K562 (cell line): ENCODE measurements at places on chromosomes 7 and 10.

DNA sequence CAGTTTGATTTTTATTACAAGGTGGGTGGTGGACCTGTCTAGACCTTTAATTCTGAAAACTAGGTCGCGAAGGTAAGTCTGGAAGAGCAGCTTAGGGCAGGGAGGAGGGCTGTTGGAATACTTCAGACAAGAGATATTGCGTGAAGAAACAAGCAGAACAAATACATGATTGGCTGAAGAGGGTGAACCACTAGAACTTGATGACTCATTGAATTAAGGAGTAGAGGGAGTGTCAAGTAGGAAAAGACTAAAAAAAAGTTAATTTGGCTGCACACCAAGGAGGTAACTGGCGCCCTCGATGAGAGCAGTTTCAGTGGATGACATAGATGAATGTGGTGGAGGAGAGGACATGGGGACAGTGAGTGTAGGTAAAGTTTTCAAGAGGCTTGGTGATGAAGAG is 41.3 kb downstream of the WNT2 start:
- peak; percentile 26 for DNase-seq

DNA sequence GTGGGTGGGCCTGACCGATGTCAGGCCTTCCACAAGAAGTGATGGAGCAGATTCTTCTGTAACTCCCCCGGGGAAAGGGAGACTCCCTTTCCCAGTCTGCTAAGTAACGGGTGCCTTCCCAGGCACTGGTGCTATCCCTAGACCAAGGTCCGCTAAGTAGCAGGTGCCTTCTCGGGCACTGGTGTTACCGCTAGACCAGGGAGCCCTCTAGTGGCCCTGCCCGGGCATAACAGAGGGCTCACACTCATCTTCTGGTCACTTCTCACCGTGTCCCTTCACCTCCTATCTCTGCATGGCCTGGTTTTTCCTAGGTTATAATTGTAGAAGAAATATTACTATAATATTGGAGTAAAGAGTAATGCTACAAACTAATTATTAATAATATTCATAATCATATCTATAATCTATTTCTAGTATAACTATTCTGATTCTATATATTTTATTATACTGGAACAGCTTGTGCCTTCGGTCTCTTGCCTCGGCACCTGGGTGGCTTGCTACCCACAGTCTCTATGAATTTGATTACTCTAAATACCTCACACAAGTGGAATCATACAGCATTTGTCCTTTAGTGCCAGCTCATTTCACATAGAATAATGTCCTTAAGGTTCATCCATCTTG is 1378.7 kb downstream of the XPNPEP1 start:
- DNase-seq, result no peak

DNA sequence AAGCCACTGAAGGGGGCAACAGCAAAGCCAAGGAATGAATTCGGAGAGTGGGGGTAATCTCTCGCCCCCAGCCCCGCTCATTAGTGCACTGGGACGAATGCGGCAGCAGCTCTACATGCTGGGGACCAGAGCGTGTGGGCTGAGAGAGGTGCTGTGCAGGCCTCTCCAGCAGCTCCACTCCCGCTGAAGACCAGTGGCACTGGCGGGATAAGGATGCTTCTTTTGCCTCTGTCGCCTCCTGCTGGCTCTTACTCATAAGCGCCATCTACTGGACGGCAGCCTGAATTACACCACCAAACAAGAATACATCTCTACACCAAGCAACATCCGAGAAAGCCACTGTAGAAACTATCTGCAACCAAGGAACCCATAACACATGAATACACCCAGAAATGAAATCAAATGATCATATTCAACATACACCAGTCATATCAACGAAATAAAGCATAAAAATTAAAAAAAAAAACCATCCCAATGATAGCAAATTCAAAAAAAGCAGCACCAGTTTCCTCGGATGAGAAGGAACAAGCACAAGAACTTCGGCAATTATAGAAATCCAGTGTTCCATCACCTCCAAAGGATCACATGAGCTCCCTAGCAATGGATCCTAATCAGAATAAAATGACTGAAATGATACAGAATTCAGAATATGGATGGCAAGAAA is 79.0 kb upstream of the TMEM168 start:
- DNase-seq, result peak; percentile 83

DNA sequence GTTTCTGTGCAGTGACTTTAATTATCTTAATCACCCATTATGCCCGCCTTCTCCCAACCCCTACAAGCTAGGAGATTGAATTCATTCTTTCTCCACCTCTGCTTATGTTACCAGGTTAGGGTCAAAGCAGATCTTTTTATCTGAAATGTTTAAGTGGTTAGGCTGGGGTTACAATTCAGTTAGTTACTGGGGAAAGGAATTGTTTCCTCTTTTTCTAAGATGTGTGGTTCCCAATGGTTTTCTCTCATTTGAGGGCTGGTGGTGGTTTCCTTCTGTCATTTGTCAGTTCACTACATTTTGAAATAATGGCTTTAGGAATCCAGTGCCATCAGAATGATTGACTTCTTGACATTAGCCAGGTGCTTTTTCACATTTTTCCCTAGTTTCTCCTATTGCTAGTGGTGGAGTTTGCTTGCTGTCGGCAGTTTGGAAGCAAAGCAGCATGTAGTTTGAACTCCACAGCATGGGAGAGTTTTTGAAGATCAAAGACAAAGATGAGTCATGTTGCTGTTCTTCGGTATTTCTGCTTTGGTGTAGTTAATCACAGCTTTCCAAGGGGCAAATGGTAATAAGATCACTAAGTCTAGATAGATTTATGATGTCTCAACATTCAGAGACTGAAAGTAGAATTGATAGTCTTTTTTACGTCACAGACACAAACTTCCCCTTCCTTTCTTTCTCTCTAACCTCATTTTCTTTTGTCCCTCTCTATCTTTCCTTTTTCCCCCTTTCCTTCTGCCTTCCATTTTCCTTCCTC is 168.2 kb downstream of the SND1 start:
- DNase-seq, result peak; percentile 43

DNA sequence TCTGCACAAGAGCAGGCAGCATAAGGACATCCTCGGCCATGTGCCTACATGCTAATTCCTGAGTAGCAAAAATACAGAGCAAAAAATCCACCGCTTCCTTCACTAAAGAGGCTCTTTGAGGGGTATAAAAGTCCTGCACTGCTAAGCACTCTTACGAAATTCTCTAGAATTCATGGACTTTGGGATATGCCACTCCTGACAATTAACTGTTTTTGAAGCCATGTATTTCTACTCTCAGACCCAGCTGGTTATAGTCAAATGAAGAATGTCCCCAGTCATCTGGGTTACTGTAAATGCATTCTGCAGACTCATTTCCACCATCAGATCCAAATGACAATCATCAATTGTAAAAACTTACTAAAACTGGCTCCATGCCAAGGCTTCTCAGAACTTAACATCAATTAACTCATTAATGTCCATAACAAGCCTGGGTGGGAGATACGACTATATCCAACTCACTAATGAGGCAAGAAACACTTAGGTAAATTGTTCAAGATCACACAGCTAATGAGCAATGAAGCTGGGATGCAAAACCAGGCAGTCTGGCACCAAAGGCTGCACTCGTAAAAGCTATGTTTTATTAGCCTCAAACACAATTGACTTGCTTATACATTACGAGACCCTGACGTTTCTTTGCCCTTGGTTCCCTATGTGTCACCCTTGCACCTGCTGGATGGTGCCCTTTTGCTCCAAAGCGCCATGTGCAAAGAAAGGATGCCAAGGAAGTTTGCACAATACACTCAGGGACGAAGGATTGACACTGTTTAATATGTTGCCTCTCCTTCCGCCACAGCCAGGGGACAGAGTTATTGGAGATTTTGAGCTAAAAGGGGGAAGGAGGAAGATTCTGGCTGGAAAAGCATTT is 250.4 kb downstream of the ELMO1 start:
- DNase-seq, result no peak

GRCh38 chr7:72337390-72338167 is 74.6 kb downstream of the CALN1 start:
- no peak for DNase-seq

GRCh38 chr10:17792991-17793390 is 16.2 kb upstream of the MRC1 start:
- no peak for DNase-seq

- DNase-seq, result no peak
Measured at GRCh38 chr7:37673523-37673922, 10.0 kb upstream of the GPR141 start.

DNA sequence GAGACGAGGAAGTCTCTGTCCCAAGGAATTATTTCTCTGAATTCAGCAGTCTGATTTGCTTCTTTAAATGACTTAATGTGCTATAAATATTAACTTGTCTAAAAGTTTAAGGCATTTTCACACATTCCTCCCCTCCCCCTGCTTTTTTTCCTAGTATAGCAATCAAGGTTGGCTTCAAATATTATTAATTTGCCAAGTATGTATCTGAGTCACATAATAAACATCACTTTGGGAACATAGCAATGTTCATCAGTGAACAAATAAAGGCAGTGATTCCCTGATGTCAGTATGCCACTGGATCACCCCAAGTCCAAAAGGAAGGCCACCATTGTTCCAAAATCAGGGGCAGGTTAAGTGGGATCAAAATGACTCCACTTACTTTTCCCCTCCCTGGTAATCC is 40.5 kb downstream of the PDE6C start:
- no peak for DNase-seq

DNA sequence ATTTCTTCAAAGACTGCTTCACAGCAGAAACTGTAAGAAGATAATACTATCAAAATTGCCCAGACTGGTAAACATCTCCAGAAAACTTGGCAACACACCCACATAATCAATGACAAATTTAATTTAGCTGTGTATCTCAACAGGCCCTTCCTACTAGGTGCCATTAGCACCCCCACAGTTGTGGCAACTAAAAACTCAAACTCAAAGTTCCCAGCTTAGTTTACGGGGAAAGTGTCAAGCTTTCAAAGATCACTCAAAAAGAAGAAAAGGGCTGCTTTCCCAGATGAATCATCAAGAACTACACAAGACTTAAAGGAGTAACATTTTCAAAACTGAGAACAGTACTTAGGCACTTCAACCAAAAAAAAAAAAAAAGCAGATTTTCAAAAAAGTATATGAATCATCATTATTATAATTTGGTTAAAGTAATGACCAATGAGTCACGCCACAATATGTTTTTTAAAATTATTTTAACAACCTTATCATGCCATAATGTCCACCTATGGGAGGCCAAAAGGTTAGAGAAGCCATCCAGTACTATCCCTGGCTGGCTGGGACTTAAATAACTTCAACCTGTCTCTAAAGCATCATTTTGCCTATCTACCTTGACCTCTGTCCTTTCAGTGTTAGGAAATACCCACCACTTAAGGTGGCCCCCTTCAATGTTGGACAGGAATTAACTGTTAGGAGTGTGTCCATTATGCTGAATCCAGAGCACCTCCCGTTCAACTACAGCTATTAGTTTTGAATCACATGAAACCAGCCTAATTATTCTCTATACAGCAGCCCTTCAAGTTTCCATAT is 90.8 kb downstream of the ZFAND4 start:
- peak; percentile 38 for DNase-seq

- no peak for DNase-seq
Measured at GRCh38 chr7:27916372-27916771, 176.4 kb downstream of the TAX1BP1 start.

- DNase-seq, result no peak
Measured at GRCh38 chr7:107889992-107890391, 991 bp upstream of the DLD start.

GRCh38 chr10:81414038-81414437 is 461.0 kb upstream of the NRG3 start:
- no peak for DNase-seq

DNA sequence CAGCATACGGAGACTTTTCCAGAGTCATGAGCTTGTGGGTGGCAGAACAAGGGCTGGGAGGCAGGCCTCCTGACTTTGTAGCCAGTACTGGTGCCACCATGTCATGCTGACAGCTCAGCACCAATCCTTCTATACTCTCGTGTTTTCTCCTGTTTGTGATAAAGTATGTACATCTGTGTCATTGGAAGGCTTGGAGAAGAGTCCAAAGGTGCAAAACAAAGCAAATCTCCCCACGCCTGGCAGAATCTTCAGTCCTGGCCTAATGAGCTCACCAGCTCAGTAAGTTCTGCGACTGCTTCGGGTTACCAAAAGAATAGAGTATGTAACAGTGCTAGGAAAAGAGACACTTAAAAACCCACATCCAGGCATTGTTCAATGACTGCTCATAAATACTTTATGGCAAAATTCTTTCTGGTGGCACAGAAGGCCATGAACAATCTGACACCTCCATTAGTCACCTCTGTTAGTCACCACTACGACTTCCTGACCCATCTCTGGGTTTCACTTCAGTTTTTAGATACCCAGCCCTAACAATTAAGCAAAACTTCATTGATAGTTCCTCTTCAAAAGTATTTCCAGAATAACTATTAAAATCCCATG is 24.5 kb downstream of the STEAP1 start:
- DNase-seq, result no peak
